Fibroblast of skin of right biceps (primary cell): ENCODE measurements at places on chromosomes 6 and 20.

DNA sequence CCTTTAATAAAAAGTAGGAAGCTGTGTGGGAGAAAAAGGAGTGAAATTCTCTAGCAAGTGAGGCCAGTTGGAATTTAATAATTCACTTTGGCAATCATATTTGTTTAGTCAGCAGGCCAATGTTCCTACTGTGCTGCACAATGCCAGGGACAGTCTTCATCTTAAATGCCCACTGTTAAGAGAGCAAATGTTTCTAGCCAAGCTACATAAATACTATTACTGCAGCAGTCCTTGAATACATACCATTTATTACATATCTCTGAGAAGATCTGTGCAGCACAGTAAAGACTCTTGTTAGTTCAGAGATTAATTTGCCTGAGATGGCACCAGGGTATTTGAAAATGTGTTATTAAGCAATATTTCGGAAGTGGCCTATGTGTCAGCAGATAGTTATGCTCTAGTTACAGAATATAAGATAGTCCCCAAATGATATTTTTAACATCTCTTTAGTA is 105.4 kb downstream of the OGFRL1 start:
- DNase-seq = peak; percentile 74

DNA sequence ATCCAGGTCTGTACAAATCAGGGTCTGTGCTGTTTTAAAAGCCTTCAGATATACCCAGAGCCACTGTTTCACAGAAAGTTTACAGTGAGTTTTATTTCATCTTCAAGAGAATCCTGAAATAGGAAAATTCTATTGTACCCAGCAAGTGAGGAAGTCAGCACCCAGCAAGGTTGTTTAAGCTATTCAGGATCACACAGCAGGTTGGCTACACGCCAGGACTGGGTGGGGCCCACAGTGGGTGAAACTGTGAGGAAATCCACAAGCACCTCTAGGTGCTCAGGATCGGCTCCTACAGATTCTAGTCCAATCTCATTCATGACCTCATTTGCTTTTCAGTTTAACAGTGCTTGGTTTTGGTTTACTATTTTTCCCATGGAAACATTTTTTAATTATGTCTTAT is 128.9 kb downstream of the SYNDIG1 start:
- DNase-seq = no peak

DNA sequence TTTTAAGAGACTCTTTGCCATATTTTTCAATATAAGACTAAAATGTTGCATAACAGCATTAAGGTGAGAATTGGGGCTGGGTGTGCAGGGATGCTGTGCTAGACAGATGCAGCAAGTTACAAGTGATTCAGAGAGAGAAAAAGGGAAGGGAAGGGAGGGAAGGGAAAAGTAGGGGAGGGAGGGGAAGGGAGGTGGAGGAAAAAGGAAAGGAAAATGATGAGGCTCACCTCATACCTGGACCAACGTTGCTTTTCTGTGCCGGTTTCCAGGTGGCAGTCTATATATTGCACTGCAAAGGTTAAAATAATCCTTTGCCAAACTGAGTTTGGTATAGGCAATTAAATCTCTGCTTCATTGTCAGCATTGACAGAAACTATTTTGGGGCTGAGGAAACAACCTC is 155.4 kb upstream of the LAMA2 start:
- no peak for DNase-seq

DNA sequence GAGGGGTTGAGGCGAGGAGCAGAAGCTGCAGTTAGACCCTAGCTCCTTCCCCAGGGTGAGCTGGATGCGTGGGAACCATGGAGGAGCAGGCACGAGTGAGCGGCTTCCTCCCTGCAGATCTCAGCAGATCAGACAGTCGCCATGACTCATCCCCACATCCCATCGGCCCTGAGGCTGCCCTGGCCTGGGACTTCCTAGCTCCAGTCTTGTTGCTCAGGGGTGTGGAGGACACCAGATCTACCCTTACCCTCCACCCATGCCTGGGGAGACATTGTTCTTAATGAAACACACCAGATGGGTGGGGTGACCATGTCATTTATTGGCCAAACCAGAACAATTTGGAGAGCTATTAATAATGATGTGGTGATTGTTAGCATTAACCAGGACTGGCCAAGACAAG is 36.3 kb upstream of the TGM2 start:
- DNase-seq = peak; percentile 79
